ENCODE measurements at places on chromosomes 2 and 18.

- no peak for DNase-seq
Measured at GRCh38 chr2:128769457-128770142, 450.9 kb upstream of the HS6ST1 start.

GRCh38 chr18:73973972-73974371 is 173.7 kb downstream of the FBXO15 start:
- DNase-seq = no peak

DNA sequence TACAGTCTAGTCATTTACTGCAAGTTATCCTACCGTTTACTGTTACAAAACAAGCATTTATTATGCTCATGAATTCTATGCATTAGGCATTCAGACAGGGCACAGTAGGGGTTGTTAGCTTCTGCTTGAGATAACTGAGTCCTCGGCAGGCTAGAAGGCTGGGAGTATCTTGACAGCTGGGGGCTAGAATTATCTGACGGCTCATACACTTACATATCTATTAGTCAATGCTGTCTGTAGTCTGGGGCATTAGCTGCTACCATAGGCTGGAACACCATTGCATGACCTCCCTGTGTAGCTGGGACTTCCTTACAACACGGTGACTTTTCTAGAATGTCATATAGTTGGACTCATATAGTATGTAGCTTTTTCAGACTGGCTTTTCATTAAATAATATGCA is 61.9 kb upstream of the ALK start:
- no peak for DNase-seq

DNA sequence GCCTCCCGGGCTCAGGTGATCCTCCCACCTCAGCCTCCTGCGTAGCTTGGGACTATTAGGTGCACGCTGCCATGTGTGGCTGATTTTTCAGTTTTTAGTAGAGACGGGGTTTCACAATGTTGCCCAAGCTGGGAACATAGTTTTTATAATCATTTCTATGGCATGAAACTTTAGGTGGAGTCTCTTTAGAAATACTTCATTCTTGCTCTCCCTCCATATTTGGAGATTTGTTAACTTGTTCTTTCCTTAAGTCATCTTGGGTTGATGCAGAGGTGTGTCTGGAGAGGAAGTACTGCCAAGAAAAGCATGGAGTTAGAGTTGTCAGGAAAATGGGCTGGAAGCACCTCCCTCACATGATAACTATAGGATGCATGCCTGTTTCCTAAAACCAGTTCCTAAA is 17.4 kb downstream of the ZNF532 start:
- no peak for DNase-seq

DNA sequence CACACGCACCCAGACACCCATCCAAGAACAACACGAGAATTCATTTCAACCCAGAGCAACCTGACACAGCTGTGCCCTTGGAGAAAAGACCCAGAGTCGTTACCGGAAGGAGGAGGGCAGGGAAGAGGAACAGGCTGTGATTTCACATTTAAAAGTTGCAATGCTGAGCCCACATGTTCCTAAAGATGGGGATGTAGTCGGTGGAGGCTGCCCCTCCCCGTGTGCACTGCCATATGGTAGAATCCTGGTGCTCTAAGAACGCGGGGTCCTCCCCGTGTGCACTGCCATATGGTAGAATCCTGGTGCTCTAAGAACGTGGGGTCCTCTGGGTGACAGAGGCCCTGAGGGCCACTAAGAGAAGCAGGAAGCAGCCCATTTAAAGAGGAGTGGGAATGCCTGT is 10.9 kb downstream of the MTERF4 start:
- peak; percentile 34 for DNase-seq

DNA sequence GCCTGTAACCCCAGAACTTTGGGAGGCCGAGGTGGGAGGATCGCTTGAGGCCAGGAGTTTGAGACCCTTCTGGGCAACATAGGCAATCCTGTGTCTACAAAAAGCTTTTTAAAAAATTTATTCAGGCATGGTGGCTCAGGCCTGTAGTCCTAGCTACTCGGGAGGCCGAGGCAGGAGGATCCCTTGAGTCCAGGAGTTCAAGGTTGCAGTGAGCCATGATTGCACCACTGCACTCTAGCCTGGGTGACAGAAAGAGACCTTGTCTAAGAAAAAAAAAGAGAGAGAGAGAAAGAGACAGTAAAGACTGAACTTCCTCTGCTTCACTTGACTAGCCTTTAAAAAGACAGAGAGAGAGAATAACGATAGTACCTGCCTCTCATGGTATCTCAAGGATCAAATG is 62.4 kb downstream of the INPP5D start:
- DNase-seq = no peak

GRCh38 chr2:2912293-2912692 is 465.3 kb downstream of the EIPR1 start:
- no peak for DNase-seq

DNA sequence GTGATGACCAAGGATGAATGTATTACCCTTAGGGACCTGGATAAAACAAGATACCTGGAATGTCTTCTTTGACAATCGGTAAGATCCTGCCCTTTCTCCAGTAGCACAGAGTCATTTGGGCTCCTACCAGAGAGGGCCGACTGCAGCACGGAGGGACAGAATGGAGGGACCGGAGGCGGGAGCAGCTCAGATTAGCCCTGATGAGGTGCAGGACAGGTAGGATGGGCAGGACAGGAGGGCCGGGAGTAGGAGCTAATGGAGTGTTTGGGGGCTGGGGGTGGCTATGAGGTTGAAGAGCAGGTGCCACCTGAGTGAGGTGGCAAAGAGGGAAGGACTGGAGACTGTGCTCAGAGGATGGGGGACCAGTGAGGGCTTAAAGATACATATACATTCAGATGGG is 9.9 kb upstream of the PRELID3A start:
- no peak for DNase-seq

DNA sequence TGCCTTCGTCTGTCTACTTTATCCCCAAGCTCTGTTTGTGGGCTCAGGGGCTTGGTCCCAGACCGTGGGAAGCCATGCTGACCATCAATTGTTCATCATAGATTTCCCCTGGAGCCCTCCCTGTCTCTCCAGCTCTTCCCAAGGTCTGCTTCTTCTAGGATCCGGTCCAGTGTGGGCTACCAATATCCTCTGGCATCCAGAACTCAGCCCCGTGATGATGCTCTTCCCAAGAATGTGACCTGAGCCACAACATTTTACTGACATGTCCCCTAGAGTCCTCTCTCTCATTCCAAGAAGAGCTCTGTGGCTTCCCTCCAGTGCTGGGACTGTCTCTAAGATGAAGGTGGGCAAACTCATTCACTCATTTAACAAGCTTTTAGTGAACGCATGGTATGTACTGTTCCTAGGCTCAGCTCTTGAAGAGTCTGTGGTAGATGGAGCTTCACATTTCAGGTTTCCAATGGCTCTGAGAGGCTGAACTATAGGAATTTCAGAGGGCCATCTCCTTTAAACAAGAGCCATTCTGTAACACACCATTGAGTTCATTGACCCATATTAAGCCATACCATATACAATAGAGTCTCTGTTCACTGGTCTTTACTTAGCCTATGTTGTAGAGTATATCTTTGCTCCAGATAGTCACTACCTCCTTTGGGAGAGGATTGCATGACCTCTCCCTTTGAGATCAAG is 142.0 kb upstream of the APCDD1 start:
- DNase-seq = no peak

DNA sequence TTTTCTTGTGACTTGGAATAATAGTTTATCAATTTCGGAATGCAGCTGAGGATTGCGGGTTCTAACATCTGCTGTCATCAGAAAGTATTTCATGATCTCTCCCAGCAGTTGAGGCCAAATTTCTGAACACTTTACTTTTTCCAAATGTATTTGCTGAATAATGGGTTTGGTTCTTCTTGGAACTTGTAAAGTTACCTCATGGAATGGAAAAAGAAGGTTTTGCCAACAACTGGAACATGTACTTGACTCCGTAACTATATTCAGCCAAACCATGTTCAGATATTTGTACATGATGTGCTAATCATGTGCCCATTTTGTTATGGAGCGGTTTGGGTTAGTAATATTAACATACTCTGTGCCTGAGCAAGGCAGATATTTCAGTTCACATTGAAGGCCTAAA is 119.6 kb downstream of the LCLAT1 start:
- no peak for DNase-seq

DNA sequence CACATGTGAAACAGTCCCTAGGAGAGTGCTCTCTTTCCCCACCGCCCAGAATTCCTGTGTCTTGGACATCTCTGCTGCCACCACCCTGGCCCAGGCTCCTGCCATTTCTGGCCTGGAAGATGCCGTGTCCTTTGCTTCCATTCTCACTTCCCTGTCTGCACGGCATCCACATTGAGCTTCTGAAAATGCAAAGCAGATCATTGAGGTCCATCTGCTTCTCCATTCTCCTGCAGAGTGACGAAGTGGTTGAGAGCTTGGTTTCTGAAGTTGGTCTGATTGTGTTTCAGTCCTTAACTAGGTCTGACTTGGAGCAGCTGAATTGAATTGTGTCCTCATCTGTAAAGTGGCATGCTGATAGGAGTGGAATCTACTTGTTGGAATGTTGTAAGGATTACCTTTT is 98.7 kb upstream of the MGAT5 start:
- no peak for DNase-seq

DNA sequence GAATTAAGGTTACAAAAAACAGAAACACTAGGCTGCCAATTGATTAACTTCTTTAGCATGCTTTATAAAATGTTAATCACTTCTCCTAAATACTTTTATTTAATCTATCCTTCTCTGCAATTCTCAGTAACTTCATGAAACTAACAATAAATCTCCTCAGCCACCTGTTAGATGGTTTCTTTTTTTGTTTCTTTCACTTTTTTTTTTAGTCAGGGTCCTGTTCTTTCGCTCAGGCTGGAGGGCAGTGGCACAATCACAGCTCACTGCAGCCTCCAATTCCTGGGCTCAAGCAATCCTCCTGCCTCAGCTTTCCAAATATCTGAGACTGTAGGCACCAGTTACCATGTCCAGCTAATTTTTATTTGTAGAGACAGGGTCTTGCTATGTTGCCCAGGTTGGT is 213.4 kb upstream of the STK17B start:
- no peak for DNase-seq

DNA sequence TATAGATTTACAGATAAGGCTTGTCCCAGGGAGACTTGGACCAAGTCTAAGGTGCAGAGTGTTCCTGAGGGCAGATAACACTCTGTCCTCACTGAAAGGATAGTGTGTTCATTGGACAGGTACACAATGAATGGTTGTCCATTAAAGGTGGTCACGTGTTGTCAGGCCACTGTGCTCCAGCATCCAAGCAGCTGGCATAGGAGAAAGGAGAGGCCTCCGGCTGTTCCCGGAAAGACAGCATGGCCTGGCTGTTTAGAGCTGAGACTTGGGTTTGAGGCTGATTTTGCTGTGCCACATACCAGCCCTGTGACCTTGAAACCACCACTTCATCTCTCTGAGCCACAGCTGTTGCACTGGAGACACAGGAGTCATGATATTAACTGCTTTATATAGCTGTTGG is 19.6 kb upstream of the SULT1C3 start:
- DNase-seq = no peak

DNA sequence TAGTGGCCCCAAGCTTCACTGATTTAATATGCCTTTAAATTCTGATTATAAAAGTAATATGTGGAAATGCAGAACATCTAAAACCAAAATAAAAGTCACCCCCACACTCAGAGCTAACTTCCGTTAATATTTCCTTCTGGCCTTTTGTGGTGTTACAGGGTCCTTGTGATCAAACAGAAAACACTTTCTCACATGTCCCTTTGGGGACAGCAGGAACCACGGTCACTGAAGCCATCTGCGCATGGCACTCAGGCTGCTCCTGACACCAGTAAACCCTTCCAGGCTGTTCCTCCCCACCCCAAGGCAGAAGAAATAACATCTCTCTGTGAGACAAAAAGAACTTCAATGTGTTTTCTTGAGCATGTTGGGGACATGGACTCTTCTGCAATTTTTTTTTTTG is 25.1 kb upstream of the GPR17 start:
- no peak for DNase-seq

GRCh38 chr2:189446780-189447179 is 5.5 kb downstream of the WDR75 start:
- DNase-seq = no peak

GRCh38 chr2:1509271-1510065 is 96.2 kb downstream of the TPO start:
- DNase-seq = no peak

DNA sequence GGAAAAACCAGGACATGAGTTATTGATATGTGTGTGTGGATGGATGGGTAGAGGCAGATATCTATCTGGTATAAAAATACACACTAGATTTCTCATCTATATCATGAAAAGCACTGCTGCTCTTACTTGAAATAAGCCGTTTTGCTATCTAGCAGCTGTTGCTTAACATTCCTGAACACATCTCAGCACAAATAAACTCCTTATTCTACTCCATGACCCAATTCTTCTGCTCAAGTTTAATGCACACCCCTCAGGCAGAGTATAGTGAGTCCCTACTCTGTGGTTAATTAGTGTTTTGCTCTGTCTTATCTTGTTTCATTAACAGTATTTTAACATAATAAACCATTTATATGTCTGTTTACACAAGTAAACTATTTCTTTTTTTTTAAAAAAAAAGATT is 134.2 kb downstream of the CBLN2 start:
- no peak for DNase-seq

GRCh38 chr2:230471074-230471473 is 55.1 kb downstream of the SP100 start:
- DNase-seq = no peak

- no peak for DNase-seq
Measured at GRCh38 chr2:108444941-108445840, 3.8 kb upstream of the GCC2 start.

DNA sequence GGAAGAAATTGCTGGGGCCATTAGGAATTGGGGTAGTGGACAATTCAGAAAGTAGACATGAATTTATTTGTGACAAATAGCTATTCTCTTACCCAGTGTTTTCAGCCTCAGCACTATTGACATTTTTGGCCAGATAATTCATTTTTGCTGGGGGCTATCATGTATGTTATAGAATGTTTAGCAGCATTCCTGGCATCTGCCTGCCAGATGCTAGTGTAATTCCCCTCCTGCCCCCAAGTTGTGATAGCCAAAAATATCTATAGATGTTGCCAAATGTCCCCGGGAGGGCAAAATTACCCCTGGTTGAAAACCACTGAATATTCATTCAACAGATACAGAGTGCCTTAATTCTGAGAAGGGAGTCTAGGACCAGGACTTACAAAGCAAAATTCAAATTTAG is 183.6 kb downstream of the BABAM2 start:
- no peak for DNase-seq

GRCh38 chr2:164661349-164661748 is 40.1 kb upstream of the GRB14 start:
- no peak for DNase-seq

DNA sequence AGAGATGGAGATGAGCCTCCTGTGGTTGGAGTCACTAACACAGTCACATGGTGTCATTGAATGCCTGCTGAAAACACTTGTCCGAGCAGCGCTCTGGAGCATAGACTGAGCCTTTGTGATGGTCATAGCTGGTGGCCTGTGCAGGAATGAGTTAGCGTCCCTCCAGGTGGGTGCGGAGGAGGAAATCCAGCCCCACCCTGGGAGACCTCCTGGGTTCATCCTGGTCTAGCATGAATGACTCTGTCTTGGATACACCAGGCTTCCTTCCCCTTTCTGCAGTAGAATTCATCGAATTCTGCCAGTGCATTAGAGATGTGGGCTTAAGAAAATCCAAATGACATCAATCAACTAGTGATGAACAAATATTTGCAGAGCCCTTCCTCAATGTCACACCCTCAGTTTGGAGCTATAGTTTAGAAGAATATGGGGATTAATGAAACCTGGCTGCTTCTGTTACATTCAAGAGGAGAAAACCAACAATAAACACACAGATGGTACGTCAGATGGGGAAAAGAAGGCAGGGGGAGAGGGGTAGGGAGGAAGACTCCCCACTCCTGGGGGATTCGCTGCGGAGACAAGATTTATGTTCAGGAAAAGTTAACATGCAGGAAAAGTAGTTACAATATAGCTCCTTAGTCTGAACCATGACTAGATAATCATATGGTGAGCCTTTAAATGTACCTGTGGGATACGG is 136.7 kb downstream of the DDX1 start:
- DNase-seq = peak; percentile 56
